Progenitor cell of endocrine pancreas (in vitro differentiated cells): ENCODE measurements at places on chromosomes 5 and 9. TPM values are rescaled to one million over a fixed set of nuclear protein-coding genes. Genes with fewer than 3 reads are reported as not detected.

The GPR21 gene
- total RNA-seq, result 2.9 and 3.4 TPM in 2 replicates

The FBLL1 gene
- total RNA-seq, result 3.1 and 4.5 TPM in 2 replicates

GRCh38 chr5:58264276-58264675 lies 195.6 kb downstream of the PLK2 start:
- H3K4me1 ChIP-seq, result peaks cover 9% of the 10 kb centered on the region
- no peak overlapping the region for H3K27ac ChIP-seq
- DNase-seq, result no peak

- H3K4me1 ChIP-seq, result no peaks in the 10 kb centered on the region
- peaks cover 6% of the 10 kb centered on the region for H3K27me3 ChIP-seq
- DNase-seq, result no peak
- H3K36me3 ChIP-seq, result no peaks in the 10 kb centered on the region
- no peak overlapping the region for H3K4me3 ChIP-seq
Measured at GRCh38 chr9:69975681-69976080, 68.0 kb upstream of the MAMDC2 start.

- H3K27ac ChIP-seq, result no peak overlapping the region
- peaks cover 3% of the 10 kb centered on the region for H3K4me1 ChIP-seq
- DNase-seq, result no peak
- H3K4me3 ChIP-seq, result no peak overlapping the region
- peaks cover 3% of the 10 kb centered on the region for H3K27me3 ChIP-seq
Measured at GRCh38 chr5:167939686-167940085, 351.8 kb upstream of the WWC1 start.

GRCh38 chr9:88084357-88085183 lies 53.7 kb downstream of the SPATA31C2 start:
- no peak overlapping the region for H3K4me3 ChIP-seq
- H3K4me1 ChIP-seq, result peaks cover under 1% of the 10 kb centered on the region
- DNase-seq, result no peak
